ENCODE measurements at places on chromosomes 1 and 21. TPM values are rescaled to one million over a fixed set of nuclear protein-coding genes. Genes with fewer than 3 reads are reported as not detected.

The METTL13 gene
- total RNA-seq, result 26.6 TPM

The CFAP45 gene
- total RNA-seq, result 3.2 TPM

The RGS4 gene
- total RNA-seq, result 23.8 TPM

- DNase-seq, result no peak
Observed at GRCh38 chr1:35866991-35867390, 16.0 kb upstream of the AGO1 start.

DNA sequence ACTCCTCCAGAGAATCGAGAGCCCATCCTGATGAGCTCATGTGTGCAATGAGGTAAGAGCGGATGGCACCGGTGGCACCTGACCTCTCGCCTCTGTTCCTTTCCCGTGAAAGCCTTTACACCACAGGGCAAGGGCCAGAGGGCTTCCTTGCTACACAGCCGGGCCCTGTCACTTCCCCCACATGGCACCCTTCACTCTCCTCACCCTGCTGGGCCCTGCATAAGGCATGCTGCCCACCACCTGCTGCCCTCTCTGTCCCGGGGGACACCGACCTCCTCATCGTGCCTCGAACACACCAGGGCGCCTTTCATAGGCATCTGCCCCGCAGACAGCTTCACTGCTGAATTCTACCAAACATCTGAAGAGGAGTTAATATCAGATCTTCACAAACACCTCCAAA is 45.1 kb upstream of the C1orf174 start:
- no peak for DNase-seq

- DNase-seq, result no peak
Observed at GRCh38 chr1:242468784-242469183, 55.7 kb downstream of the PLD5 start.

DNA sequence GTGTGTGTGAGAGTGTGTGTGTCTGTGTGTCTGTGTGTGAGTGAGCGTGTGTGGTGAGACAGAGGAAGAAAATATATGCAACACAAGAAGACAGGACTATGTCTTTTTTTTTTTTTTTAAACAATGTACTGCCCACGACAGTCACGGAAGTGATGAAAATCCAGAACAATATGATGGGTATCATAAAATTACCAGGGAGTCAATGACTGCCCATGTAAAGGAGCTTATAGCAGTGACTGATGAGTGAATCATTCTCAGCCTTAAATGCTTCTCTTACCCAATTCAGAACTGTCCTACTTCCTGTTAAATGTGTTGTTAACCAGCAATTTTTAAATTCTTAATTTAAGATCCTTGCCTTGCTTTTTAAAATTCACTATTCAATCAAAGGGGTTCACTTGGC is 46.6 kb downstream of the RGS7 start:
- DNase-seq, result no peak
